ENCODE measurements at places on chromosomes 5 and 9.

DNA sequence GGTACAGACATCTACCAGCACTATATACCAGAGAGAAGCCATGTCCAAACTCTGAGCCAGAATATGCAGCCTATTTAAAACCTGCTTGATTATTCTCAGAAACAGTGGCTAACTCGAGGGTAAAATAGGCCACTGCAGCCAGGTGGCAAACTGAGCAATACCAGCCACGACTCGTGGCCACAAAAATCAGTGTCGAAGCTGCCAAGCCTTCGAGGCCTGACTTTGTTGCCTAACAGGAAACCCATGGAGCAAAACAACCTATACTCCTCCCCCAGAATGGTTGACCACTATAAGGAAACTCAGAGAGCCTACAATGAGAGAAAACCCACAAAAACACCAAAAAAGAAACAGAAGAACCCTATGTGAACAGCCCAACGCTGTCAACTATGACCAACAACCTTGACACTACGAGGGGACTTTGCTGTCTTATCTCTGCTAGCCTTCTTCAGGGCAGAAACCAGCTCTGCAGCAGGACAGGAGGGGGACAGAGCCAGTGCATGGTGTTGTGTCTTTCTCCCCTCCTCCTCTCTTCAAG, 133.8 kb downstream of the TMEM174 start:
- DNase-seq: no peak

DNA sequence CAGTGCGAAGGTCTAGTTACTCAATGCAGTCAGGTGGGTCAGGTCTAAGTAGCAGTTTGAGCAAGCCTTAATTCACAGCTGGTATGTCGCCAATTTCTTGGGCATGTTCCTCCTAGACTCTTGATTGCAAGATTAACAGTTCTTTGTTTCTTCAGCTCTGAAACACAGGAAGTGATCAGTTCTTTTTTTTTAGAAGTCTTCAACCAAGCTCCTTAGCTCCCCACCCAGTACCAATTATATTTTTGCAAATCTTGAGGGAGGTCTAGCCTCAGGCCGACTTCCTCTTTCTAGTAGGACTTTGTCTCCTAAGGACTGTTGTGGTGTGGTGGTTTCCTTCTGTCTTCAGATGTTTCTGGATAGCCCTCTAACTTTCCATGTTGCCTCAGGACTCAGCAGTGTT, 2054.2 kb downstream of the MAT2B start:
- DNase-seq: no peak

- no peak for DNase-seq
Observed at GRCh38 chr9:27428551-27428950, 95.5 kb upstream of the IFNK start.

DNA sequence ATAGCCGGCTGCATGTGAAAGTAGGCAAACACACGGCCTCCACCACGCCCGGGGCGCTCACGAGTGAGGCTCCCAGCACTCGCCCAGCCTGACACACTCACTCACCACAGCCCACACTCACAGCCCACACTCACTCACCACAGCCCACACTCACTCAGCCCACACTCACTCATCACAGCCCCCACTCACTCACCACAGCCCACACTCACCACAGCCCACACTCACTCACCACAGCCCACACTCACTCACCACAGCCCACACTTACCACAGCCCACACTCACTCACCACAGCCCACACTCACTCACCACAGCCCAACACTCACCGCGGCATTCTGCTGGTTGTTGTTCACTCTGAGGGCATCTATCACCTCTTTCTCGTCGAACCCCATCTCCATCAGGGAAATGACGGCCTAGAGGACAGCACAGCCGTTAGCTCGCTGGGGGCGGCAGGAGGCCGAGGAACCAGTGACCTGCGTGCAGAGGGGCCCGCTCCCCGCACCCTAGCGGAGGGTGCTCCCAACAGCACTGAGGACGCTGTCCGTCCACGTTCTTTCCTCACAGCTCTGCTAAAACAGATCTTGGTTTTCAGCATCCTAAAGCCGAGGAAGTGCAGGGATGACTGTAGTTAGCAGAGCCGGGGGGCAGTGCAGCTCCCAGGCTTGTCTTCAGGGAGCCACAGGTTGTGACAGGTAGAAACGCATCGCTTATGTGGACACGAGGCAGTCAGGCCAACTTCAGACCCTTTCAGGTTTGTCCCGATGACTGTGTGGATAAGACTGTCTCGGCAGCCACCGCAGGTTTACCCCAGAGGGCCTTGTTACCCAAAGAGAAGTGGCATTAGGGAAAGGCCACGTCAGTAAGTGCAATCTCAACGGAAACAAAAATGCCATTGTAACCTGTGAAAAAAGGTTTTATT, 21.6 kb downstream of the UBAC1 start:
- DNase-seq: no peak

DNA sequence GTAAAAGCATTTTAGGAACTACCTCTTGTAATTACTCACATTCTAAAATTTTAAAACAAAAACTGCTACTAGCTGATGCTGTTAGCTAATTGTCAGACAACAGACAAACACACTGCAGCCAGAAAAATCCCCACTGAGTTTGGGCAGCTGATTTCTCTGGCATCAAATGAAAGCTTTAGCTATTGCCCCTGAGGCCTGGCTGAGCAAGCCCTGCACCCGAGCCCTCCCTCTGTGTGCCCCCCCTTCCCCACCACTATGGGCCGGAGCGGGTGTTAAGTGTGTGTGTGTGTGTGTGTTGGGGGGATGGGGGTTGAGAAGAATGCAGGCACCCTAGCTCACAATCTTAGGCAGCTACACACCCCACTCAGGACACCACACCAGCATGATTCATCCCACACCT, 2.4 kb downstream of the NEUROG1 start:
- no peak for DNase-seq
